Esophagus muscularis mucosa (tissue), 4 donors: ENCODE measurements at places on chromosomes 11 and 22. TPM values are rescaled to one million over a fixed set of nuclear protein-coding genes. Genes with fewer than 3 reads are reported as not detected.

PGM2L1 gene
- total RNA-seq: 5.6 TPM

DKK3 gene
- 191 TPM for total RNA-seq

GRCh38 chr11:68806931-68807844 is 34.5 kb downstream of the CPT1A start:
- H3K36me3 ChIP-seq: peaks cover 65% of the 10 kb centered on the region
- H3K4me3 ChIP-seq: no peak overlapping the region
- H3K27ac ChIP-seq: no peak overlapping the region
- peaks cover 23% of the 10 kb centered on the region for H3K4me1 ChIP-seq
- no peak for DNase-seq

DNA sequence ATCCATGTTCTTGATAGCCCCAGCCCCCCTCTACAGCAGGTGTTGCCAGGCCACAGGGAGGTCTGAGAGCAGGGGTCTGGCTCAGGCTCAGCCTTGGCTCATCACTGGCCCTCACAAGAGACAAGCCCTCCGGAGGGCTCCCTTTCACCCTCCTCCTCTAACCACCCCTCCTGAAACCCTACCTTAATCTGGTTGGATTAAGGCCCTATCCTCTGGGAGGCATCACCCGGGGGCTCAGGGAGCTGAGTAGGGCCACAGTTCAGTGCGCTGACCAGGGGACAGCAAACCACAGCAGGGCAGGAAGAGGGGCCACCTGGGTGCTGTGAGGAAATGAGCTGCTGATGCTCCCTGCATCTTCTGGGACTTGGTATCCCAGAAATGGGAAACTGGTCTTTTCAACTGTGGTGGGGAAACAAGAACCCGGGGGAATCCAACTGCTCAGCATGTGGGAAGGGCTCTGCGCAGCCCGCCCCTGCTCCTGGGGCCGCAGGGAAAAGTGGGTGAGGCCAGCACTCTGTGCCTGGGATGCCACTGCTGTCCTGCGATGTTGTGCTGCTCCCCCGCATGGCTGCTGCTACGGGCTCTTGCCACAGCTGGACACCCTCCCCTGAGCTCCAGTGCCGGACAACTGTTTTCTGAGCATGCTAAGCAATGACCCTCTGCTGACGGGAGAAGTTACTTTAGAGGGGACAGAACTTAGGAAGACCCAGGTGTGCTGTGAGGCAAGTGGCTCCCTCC is 17.5 kb downstream of the ADORA2A start:
- DNase-seq: no peak
- H3K4me3 ChIP-seq: no peak overlapping the region
- no peaks in the 10 kb centered on the region for H3K4me1 ChIP-seq
- no peak overlapping the region for H3K27ac ChIP-seq
- no peaks in the 10 kb centered on the region for H3K27me3 ChIP-seq
- H3K36me3 ChIP-seq: no peaks in the 10 kb centered on the region

- no peak overlapping the region for H3K27ac ChIP-seq
- H3K36me3 ChIP-seq: no peaks in the 10 kb centered on the region
- H3K4me1 ChIP-seq: no peaks in the 10 kb centered on the region
- no peak for DNase-seq
Measured at GRCh38 chr11:74570266-74571061, 21.9 kb upstream of the POLD3 start.

GRCh38 chr11:66107600-66108510 is 37.8 kb downstream of the PACS1 start:
- no peak overlapping the region for H3K4me3 ChIP-seq
- H3K27ac ChIP-seq: no peak overlapping the region
- no peak for DNase-seq
- H3K27me3 ChIP-seq: no peaks in the 10 kb centered on the region
- H3K4me1 ChIP-seq: peaks cover 29% of the 10 kb centered on the region
- no peaks in the 10 kb centered on the region for H3K36me3 ChIP-seq

- no peaks in the 10 kb centered on the region for H3K36me3 ChIP-seq
- no peak overlapping the region for H3K4me3 ChIP-seq
- no peaks in the 10 kb centered on the region for H3K4me1 ChIP-seq
- no peaks in the 10 kb centered on the region for H3K27me3 ChIP-seq
Measured at GRCh38 chr11:87299041-87299481, 261.3 kb downstream of the TMEM135 start.

- H3K27me3 ChIP-seq: no peaks in the 10 kb centered on the region
- no peaks in the 10 kb centered on the region for H3K36me3 ChIP-seq
- no peak for DNase-seq
- no peaks in the 10 kb centered on the region for H3K4me1 ChIP-seq
- no peak overlapping the region for H3K4me3 ChIP-seq
- H3K27ac ChIP-seq: no peak overlapping the region
Measured at GRCh38 chr11:2409611-2410468, 9.3 kb downstream of the TSSC4 start.

DNA sequence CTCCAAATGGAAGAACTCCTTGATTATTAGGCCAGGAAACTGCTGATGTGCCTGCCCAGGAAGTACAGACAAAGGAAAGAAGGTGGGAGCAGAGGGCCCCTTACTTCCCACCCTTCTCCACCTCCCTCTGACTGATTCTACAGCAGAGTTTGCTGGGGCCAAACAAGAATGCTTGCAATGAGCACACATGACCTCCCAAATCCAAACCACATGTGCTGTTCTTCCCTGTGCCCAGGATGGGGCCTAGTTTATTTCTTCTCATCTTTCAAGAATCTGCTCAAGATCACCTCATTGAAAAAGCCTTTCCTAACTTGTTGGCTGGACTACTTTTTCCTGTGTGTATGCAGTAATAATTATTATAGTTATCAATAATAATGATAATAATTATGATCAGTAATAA is 286.1 kb downstream of the RAB38 start:
- no peaks in the 10 kb centered on the region for H3K27me3 ChIP-seq
- DNase-seq: no peak
- no peaks in the 10 kb centered on the region for H3K4me1 ChIP-seq

DNA sequence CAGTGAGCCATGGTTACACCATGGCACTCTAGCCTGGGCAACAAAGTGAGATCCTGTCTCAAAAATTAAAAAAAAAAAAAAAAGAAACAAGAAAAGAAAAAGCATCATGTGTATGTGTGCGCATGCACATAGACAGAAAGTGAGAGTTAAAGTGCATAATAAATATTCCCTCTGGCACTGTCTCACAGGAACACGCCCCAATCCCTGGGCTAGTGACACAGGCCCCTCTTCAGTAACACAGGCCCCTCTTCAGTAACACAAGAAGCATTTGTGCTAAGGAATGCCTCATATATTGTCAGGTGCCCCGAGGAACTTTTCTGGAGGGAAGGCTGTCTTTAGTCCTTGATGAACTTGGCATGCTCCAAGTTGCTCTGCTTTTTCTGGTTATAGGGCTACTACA is 57.5 kb downstream of the RPL27A start:
- no peaks in the 10 kb centered on the region for H3K27me3 ChIP-seq
- DNase-seq: no peak
- peak overlapping the region; percentile 36 for H3K27ac ChIP-seq
- no peak overlapping the region for H3K4me3 ChIP-seq

DNA sequence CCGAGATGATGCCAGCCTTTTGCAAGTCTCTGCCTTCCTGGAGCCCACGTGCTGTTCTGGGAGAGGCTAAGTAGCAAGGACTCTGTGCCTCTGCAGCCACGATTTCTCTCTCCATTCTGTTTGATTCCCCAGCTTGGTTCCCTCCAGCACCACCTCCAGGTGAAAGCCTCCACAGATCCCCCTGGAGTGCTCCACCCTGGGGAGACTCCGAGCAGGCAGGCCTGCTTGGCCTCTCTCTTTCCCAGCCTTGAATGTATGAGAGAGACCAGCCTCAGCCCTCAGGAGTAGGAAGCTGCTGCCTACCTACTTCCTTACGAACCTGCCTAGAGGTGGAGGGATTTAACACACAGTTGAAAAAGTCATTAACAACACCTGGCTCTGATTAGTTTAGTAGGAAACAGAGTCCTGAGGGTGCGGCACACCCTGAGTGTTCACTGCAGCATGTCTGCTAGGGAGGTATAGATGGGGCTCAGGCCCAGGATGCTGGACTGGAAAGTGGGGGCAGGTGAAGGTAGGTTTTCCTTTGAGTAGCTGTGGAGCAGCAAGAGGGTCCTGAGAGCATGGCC is 22.5 kb downstream of the TMPRSS5 start:
- DNase-seq: no peak
- no peak overlapping the region for H3K27ac ChIP-seq
- H3K36me3 ChIP-seq: no peaks in the 10 kb centered on the region
- H3K4me3 ChIP-seq: no peak overlapping the region
- peaks cover 13% of the 10 kb centered on the region for H3K4me1 ChIP-seq

DNA sequence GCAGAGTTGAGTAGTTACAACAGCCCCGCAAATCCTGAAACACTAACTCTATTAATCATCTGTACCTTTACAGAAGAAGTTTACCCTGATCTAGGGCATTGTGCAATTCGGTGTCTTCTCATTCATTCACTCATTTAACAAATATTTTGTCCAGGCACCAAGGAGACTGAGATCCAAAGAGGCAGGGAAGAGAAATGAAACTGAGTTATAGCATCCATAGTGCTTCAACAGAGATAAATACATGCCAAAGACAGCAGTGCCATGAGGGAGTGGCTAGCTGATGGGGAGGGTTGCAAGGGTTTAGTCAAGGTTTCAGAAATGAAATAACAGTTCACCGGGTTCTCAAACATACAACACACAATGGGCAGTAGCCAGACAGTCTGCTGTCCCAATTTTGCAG is 40.2 kb upstream of the MTNR1B start:
- no peaks in the 10 kb centered on the region for H3K36me3 ChIP-seq
- H3K4me3 ChIP-seq: no peak overlapping the region
- H3K27me3 ChIP-seq: no peaks in the 10 kb centered on the region
- no peak overlapping the region for H3K27ac ChIP-seq
- H3K4me1 ChIP-seq: no peaks in the 10 kb centered on the region
- DNase-seq: no peak
